Activated CD4-positive, alpha-beta T cell treated with anti-CD3 and anti-CD28 coated beads, Interleukin-2, amount 50 U/mL, for 48 hours (primary cell): ENCODE measurements at places on chromosomes 1 and 21.

DNA sequence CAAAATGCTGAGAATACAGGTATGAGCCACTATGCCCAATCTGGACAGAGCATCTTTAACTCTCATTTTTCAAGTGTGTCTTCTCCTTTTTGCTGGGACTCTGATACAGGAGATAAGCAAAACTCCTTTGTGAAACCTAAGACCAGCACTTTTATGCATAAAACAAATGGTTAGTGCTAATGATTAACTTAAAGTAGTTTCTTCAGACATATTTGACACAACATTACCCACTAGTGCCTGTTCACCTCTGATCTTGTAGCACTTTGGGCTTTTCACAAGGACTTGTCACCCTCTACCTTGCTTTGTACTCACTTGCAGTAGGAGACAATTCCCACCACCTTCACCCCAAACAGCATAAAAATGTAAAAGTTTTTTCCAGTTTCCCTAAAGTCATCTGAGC is 216.3 kb downstream of the RGS7 start:
- no peak for DNase-seq

GRCh38 chr21:30714456-30714855 is 4.1 kb downstream of the KRTAP21-3 start:
- DNase-seq = no peak

DNA sequence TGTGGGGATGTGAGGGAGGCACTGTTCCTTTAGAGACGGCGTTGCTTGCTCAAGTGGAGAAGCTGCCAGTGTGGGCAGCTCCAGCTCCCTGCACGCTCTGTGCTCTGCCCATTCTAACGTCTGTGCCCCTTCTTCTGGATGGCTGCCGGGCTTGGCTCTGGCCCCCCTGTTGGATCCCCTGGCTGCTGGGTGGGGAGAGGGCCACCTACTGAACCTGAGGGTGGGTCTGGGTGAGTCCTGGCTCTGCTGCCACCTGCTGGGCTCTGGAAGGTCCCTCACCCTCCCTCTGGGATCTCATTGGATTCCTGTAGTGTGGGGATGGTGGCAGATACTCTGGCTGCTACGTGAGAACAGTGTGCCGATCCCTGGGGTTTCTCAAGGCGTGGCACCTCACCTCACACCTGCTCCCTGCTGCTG is 5.0 kb downstream of the PFKL start:
- DNase-seq = peak; percentile 56

GRCh38 chr1:90622666-90623065 is 94.4 kb downstream of the BARHL2 start:
- no peak for DNase-seq

DNA sequence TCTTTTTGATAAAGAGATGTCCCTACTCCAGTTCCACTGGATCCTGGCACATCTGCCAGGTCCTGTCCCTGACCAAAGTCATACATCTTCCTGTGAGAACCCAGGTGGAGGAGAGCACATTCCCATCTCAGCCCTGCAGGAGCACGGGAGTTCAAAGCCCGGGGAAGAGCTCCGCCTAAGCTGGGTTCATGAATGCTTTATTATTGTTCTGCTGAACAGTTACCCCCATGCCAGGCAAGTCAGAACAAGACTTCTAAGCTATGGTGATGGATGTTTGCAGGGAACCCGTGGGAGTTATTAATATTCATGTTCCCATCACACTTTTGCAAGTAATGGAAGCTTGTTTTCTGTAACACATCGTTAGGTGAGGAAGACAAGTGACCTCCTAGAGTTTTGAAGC is 62.9 kb downstream of the SEC16B start:
- no peak for DNase-seq

DNA sequence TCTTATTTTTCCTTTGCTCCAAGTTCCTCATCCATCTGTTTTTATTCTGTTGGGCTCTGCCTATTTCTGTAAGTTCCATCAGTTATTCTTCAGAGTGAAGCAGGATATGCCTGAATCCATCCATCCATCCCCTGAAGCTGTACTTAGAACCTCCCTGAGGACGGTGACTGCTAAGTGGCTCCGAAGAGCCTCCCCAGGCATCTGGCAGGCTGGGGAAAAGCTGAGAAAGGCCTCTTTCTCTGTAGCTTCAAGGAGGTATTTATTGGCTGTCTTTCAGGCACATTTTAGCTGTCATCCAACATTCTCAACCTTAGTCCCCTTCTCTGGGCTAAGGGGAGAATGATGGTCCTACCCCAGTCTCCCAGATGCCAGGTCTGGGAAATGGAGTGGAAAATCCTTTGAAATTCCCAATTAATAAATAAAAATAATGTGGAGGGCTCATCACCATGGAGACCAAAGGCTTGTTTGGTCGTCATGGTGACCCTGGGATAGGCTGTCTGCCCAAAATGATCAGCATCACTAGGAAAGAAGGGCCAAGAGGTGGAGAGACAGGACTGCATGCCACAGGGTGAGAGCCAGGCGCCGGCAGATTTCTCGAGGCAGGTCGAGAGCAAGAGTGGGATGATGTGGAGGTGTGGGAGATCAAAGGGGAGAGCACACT is 82.0 kb downstream of the UBIAD1 start:
- no peak for DNase-seq

- DNase-seq = peak; percentile 64
Observed at GRCh38 chr1:235253219-235253962, 74.6 kb downstream of the ARID4B start.

- no peak for DNase-seq
Observed at GRCh38 chr1:60581455-60582220, 500.7 kb upstream of the NFIA start.

DNA sequence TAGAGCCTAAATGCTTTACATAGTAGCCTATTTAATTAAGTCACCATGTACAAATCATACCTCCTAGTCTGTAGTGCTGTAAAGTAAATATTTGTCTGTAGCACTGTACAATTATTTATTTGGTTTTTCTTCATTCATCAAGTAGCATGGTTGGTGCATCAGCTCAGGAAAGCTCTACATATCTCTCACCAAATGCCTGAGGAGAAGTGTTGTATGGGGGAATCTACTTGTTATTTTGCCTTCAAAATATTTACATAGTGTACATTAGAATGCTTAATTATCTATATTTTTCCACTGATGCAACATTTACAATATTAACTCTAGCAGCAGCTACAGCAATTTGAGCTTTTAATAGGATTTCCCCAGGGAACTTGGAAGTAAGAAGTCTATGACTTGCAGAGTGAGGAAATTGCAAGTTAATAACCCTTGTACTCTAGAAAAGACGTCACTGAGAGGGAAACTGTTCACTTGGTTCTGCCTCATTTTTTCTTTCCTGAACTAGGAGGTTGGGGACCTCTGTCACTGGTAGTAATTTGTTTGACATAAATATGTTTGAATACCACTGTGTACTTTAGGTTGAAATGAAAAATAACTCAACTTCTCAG is 207.4 kb downstream of the PDE4B start:
- no peak for DNase-seq

DNA sequence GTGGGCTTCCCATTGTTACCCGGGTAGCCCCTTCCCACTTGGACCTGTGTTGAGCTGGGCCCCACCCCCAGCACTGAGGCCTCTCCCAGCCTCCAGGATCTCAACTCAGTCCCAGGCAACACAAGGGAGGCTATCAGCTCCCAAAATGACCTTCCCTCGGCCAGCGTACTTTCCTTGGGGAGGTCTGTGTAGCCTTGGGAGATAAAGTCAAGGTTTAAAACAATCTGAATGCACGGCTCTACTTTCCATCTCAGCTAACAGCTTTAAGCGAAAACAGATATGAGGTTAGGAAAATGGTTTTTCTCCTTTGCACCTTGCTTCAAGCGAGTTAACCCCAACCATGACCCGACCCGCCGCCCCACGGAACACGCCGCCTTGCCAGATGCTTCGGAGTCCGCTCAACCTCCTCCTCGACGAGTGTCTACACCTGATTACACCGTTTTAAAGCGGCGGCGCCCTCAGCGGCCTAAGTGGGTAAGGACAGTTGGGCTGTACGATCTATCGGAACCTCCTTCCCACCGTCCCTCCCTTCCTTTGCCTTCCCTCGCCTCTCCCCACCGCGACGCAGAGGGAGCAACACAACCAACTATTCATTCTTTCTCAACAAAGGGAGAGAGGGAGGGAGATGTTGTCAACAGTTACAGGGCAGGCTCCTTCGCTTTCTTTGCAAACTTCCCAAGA is 1.1 kb downstream of the BCAR3 start:
- DNase-seq = peak; percentile 68

GRCh38 chr1:40300249-40300567 is 16.9 kb downstream of the COL9A2 start:
- no peak for DNase-seq
